ENCODE measurements at places on chromosomes 7 and 10.

GRCh38 chr10:77700086-77700485, 62.5 kb upstream of the KCNMA1 start:
- no peak for DNase-seq

GRCh38 chr10:37803269-37803668, 54.1 kb downstream of the ZNF248 start:
- DNase-seq, result no peak

DNA sequence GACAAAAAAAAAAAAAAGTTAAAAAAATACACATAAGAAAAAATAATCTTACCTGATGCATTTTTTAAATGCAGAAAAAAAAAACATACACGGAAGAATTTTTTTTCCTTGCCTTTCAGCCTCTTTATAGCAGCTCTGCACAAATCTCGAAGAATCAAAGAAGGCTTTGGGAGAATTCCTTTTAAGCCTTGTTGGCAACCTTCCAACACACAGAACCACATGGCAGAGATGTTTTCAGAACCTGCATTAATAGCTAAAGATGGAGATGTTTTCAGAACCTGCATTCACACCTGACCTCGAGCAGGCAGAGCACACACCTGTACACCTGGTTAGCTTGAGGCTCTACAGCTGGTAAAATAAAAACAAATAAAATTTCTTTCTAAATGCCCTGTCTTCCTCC, 65.6 kb downstream of the DOCK4 start:
- DNase-seq, result no peak

GRCh38 chr7:88042157-88042556, 108.1 kb downstream of the ADAM22 start:
- DNase-seq, result no peak

DNA sequence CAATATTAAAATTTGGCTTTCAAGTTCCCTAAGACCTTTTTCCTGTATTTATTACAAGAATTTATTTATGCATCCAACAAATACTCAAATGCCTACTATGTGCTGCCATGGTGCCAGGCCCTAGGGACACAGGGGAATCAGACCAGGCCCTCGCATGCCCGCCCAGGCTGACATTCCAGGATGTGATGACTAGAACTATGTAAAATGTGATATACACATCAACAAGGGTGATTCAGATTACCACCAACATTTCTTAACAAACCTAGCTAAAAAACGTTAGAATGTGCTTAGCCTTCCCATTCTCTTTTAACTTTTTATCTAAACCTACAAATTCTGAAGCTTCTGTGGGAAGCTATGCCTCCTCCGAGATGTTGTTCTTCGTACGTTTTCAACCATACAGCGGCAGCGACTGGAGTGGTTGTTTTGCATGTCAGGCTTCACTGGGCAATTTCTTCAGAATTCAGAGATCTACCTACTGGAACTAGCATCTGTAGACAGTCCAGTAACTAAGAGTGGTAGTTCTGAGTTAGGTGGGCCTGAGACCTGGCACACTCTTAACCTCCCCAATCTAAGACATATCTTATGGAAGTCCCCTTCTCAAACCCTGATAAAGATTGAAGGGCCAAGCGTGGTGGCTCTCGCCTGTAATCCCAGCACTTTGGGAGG, 22.1 kb downstream of the GNA12 start:
- DNase-seq, result no peak

GRCh38 chr7:48285373-48285772, 114.1 kb downstream of the ABCA13 start:
- DNase-seq, result no peak

- DNase-seq, result no peak
Observed at GRCh38 chr10:25261110-25261509, 86.3 kb downstream of the GPR158 start.
